Cardiac muscle cell (in vitro differentiated cells and primary cell): ENCODE measurements at places on chromosomes 7 and 10. TPM values are rescaled to one million over a fixed set of nuclear protein-coding genes. Genes with fewer than 3 reads are reported as not detected.

GRCh38 chr7:143372070-143372469 lies 9.1 kb upstream of the ZYX start:
- no peaks in the 10 kb centered on the region for H3K36me3 ChIP-seq
- H3K4me3 ChIP-seq = no peak overlapping the region
- no peak overlapping the region for H3K27ac ChIP-seq
- DNase-seq = peak; percentile 32
- H3K4me1 ChIP-seq = no peaks in the 10 kb centered on the region
- H3K27me3 ChIP-seq = peaks cover 1% of the 10 kb centered on the region

OPN4 gene
- polyA plus RNA-seq = 0.24 TPM in 1 of 2 replicates, not detected in the other

SPDYE2B gene
- polyA plus RNA-seq = 0.43 and 0.72 TPM in 2 replicates

ZNF33A gene
- polyA plus RNA-seq = 21.2 and 24.9 TPM in 2 replicates

GRCh38 chr10:80168162-80168511 lies 35.6 kb downstream of the PLAC9 start:
- H3K27me3 ChIP-seq = no peaks in the 10 kb centered on the region
- no peak overlapping the region for H3K4me3 ChIP-seq
- H3K4me1 ChIP-seq = peaks cover 12% of the 10 kb centered on the region
- DNase-seq = no peak
- H3K36me3 ChIP-seq = no peaks in the 10 kb centered on the region

GRCh38 chr7:22481726-22482125 lies 18.3 kb downstream of the STEAP1B start:
- no peaks in the 10 kb centered on the region for H3K36me3 ChIP-seq
- H3K27ac ChIP-seq = no peak overlapping the region
- H3K27me3 ChIP-seq = no peaks in the 10 kb centered on the region
- no peak for DNase-seq
- H3K4me1 ChIP-seq = no peaks in the 10 kb centered on the region
- H3K4me3 ChIP-seq = no peak overlapping the region

ADARB2 gene
- polyA plus RNA-seq = 1.6 TPM in 2 replicates

- no peak overlapping the region for H3K4me3 ChIP-seq
- no peaks in the 10 kb centered on the region for H3K36me3 ChIP-seq
- no peaks in the 10 kb centered on the region for H3K4me1 ChIP-seq
Observed at GRCh38 chr10:124078714-124079113, 14.7 kb downstream of the CHST15 start.
